ENCODE measurements at places on chromosomes 6 and 20.
A peak's percentile ranks its signal among the peaks of the same experiment; 100 is the strongest.

GRCh38 chr20:4563031-4563430 is 158.7 kb upstream of the PRND start:
- no peak for DNase-seq

GRCh38 chr6:107116328-107116892 is 1.1 kb upstream of the BEND3 start:
- DNase-seq = no peak

GRCh38 chr6:168028181-168028580 is 30.7 kb downstream of the KIF25 start:
- DNase-seq = no peak

DNA sequence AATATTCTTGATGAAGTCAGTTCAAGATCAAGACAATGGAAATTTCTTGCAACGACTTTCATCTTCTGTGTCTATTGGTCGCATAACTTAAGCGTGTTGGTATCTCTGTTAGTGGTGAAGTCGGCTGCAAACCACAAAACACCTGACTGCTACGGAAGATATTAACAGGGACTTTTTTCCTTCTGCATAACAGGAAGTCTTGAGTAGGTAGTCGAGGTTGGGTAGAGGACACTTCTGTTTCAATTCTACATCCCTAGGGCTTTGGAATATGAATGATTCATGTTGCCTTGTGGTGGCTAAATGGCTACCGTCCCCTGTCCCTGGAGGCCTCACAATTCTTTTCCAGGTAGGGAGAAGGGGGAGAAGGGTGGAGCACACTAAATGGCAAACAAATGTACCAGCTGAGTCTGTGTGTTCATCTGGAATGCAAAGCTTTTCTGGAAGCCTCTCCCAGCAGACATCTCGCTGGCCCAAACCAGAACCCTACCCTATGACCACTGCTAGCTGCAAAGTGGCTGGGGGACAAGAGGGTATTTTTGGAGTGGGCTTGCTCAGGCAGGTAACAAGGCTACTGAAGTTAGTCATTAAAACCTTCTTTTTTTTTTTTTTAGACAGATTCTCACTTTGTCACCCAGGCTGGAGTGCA is 34.6 kb upstream of the NKX2-2 start:
- DNase-seq = peak; percentile 21

- DNase-seq = no peak
These were observed 31.7 kb downstream of the KCNS1 start for GRCh38 chr20:45069261-45069660.

DNA sequence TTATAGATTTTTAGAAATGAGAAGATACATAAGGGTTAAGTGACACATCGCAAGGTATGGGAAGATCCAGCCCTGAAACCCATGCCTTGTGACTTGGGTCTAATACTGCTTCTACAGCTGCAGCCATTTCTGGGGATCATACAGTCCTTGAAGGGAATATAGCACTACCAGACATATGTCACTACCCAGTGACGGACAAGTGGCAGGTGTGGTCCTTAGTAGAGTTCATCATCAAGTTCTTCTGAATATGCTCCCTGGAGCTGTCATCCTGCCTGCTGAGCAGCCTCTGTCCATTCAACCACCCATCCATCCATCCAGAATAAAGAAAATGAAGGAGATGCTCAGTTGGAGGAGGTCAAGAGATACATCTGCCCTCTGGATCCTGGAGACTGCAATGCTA is 118.6 kb upstream of the ASF1A start:
- no peak for DNase-seq

- no peak for DNase-seq
These were observed at the start of gene OR2J3 for GRCh38 chr6:29107758-29108157. TSS of gene OR2J3 (plus strand) at chr6:29108058. CDS start at chr6:29111891, 3,833 bp downstream.

DNA sequence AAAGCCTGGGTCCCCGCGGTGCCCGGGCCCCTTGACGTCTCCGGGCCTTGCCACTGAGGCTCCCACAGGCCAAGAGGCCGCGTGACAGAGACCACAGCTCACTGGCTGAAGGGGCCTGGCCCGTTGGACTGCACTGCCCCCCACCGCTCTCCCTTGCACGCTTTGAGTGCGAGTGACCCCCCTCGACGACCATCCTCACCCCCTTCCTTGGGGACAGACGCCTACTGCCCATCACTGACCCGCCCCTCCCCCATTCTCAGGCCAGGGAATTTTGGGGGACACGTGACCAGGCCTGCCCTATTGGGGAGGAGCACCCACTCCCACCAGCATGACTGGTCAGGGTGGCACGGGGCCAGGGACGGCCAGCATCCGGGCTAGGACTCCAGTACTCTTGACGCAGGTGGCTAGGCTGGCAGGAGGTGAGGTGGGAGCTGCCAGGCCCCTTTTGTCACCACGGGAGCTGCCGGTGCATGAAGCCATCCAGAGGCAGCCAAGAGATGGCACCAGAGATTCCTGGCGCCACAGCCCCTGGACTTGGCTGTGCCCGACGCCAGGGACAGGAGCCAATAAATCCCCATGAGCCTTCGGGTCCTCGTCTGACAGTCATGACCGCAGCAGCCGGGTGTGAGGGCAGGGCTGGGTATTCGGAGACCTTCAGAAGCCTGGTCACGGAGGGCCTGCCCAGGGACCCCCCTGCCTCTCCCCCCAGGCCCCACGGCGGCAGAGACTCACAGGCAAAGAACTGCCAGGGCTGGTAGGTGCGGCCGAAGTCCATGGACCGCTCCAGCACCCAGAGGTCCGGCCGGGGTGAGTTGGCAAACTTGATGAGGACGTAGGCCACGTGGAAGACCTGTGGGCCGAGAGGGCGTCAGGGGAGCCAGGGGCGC is 14.5 kb downstream of the LAMA5 start:
- DNase-seq = no peak

GRCh38 chr6:9412951-9413559 is 977.7 kb upstream of the SLC35B3 start:
- DNase-seq = peak; percentile 1

DNA sequence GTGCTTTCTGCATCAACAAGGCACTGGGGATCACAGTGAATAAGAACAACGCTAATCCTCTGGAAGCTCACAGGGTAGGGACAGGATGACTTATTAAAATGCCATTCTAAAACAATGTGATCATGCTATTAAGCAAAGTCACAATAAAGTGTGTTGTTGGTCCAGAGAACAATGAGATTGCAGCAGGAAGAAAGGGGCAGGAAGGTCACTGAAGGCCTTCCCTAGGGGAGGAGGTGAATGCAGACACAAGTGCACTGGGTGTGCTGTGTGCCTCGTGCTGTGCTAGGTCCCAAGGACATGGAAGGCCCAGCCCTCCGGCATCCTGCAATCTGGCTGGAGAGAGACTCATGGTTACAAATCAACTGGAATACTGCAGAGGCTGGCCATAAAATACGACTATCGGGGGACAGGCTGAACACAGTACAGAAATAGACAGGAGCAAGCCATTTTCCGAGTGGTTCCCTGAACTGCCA is 55.7 kb downstream of the LYRM4 start:
- DNase-seq = no peak

DNA sequence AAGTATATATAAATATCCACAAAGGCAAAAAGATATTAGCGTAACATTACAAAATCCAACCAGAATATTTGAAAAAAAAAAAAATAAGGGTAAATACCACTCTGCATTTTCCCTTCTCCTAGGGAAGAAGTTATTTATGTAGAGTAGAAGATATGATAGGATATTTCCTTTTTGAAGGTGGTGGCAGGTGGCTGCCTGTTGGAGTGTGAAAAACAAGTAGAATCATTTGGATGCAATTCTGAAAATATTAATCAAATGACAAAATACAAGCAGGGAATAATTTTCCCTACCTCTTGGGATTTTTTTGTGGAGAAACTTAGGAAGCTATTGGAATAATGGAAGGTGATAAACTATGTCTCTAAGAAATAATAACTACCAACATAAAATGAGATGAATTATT is 62.5 kb upstream of the OGFRL1 start:
- DNase-seq = no peak

GRCh38 chr6:159217595-159218275 is 48.5 kb downstream of the FNDC1 start:
- peak; percentile 1 for DNase-seq

- DNase-seq = no peak
These were observed 45.0 kb downstream of the RBM38 start for GRCh38 chr20:57436223-57436545.

DNA sequence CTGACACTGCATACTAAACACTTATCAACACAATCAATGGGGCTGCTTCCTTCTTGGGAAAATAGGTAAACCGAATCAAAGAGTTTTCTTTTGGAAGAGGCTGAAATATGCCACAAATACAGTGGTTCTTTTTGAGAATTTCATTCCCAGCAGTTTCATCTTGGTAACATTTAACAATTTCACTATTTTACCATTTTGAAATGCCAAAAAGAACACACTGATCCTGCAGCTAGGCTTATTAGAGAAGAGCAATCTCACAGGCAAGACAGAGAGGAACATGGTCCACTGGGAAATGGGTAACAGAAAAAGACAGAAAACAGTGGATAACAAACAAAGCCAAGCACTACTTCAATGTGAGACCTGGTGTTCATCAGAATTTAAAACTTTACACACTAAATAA is 2.5 kb downstream of the CNR1 start:
- no peak for DNase-seq

DNA sequence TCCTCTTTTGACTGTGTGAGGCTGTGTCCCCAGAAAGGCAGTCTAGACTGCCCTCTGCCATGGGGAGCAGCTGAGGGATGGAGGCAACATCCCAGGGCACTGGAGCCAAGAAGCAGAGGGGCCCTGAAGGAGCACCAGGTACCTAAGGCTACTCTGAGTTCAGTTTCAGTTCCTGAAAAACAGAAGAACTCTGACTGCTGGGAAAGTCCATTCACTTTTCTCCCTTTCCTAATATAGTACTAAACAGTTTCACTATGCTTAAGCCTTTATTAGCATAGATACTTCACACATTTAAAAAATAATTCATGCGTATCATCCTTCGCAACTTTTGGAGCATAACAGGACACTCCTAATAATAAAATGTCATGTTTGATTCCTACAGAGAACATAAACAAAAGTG is 130.0 kb downstream of the FOXC1 start:
- no peak for DNase-seq

GRCh38 chr6:12062605-12063004 is 50.5 kb downstream of the HIVEP1 start:
- DNase-seq = no peak

GRCh38 chr20:59644371-59644939 is 40.1 kb downstream of the PHACTR3 start:
- DNase-seq = no peak

GRCh38 chr6:40427196-40427595 is 160.0 kb downstream of the LRFN2 start:
- no peak for DNase-seq

DNA sequence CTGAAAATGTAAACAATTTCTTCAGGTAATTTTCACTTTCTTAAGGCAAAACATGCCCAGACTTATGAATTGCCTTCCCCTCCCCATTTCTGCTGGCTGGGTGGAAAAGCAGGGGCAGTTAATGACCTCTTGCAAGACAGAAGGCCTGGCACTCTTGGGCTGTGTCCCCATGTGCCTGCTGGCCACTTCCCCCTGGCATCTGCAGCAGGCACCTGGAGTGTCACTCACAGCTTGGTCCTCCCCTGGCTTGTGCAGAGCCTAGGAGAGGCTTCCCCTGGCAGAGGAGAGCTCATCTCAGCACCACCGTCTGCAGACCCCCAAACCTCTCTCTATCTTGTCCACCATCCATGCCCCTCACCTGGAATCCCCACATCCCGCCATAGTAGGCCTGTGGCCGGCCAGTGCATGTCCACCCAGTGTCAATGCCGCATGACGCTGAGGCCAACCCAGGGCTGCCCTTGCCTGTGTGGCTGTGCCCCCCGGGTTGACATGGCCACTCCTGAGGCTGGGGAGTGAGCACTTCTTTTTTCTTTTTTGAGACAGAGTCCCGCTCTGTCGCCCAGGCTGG is 83.5 kb upstream of the SLC22A23 start:
- no peak for DNase-seq

DNA sequence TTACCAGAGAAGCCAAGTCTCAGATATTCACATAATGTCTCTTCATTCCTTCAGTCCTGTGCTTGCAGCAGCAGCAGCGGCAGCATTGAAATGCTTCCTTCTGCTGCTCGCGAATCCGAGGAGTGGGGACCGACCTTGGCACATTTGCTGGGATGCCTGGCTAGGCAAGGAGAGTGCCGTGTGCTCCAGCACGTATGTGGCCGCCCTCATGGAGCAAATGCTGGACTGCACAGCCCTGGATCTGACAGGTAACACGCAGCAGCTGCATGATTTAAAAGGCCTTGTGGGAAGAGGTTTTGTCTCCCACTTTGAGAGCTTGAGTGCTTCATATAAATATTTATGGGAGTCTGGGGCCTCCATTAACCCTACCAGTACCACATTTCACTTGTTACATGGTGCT is 9.9 kb downstream of the MAFB start:
- no peak for DNase-seq

- no peak for DNase-seq
These were observed 39.4 kb upstream of the MYLIP start for GRCh38 chr6:16089232-16090062.

DNA sequence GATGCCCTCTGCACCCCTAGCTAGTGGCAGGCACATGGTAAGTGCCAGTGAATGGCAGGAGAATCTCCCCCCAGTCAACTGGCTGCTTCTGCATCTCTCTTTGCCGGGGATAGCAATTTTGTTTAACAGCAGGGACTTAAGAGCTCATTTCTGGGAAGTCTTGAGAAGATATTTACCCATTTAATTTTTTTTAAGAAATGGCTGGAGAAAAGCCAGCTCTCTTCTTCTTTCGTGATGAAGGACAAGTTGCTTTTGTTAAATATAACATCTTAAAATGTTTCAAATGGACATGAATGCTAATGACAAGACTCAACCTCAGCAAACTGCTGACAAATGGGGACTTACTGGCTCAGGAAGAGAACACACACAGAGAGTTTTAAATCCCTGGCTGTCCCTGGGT is 55.0 kb upstream of the IYD start:
- DNase-seq = no peak

- DNase-seq = no peak
These were observed 432.8 kb downstream of the CDC5L start for GRCh38 chr6:44820321-44820720.

DNA sequence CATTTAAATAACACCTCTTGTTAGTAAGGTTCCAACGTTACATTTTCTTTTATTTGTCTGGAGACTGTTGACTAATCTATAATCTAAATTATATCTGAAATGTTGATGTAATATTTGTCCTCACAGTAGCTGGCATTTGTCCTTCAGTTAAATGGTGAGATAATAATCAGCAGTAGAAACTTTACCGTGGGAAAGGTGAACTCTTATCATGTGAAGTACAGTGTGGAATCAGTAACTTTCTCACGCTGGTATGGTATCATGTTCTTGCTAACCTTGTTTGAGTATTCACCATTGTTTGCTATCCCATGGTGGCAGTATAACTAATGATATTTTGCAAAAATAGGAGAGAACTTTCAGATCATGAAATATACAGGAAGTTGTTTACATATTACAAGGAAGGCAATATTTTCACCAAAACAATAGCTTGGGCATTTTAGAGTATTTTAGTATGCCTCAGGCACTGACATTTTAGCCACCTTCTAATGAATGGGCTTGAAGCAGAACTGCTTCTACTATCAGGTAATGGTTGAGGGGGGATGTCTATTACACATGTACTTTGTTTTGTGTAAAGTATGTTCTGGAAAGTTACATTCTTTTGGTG is 4.8 kb downstream of the GMNN start:
- DNase-seq = no peak
